ENCODE measurements at places on chromosomes 6 and 20.

- no peak for DNase-seq
Observed at GRCh38 chr20:62876902-62877816, 15.5 kb upstream of the TCFL5 start.

DNA sequence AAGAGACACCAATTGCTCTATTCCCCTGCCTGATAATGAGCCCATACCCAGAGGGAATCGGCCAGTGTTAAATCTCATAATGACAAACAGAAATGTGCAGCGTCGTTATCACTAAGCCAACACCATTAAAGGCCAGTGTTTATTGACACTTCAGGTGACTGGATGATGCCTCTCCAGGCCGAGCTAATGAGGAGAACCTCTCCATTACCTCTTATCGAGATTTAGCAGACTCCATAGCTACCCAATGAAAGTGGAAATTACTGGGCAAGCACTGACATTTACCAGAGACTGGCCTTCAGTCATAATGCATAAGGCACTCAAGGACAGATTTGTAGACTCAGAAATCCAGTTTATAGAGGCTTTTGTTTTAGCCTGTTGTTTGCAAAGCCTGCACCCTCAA, 669.5 kb downstream of the MAFB start:
- DNase-seq: no peak

GRCh38 chr6:74491844-74492374, 713.9 kb downstream of the COL12A1 start:
- no peak for DNase-seq

- no peak for DNase-seq
Observed at GRCh38 chr20:60268491-60268890, 310.3 kb downstream of the CDH26 start.

- no peak for DNase-seq
Observed at GRCh38 chr6:32581315-32582095, 8.1 kb downstream of the HLA-DRB1 start.

DNA sequence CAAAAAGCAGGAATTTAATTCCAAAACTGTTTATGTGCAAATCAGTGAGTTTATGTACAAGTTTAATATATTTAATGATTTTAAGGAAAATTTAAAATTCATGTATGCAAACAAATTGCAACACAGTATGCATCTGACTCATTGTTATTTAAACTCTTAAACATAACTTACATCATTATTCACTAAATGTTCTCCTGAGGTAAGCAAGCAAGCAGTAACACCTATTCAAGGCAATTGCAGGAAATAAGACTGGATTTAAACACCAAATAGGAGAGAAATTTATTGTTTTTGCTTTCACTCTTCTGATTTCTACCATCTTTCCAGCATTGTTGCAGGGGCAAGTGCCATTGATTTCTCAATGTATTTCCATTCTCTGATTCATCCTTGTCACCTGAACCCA, 239.5 kb downstream of the TFAP2A start:
- DNase-seq: no peak

DNA sequence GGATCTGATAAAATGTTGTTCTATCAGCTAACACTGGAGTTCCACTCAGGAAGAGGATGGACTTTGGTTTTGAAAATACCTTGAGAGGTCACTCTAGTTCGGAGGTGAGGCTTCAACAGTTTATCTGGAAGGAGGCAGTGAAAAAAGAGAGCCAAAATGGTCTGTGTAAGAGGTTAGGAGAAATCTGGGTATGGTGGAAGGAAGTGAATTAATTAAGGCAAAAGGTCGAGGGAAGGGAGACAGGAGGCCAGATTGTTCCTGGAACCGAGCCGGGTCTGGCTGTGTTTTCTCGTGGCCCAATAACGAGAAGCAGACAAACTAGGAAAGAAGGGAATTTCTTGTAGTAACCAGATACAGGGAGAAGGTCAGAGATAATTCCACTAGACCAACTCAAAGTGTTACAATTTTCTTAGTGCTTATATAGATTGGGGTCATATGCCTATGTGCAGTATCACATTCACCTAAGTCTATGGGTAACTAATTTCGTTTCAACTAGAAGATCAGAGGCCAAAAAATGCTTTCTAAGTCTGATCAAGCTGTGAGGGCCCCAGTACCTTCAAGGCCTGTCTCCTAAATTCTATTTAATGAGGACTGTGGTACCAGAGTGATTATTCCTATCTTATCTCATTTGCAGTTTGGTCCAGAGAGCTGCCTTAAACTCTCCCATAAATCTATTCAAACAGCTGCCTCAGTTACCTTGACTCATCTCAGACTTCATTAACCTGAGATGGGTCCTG, 96.0 kb upstream of the SNX9 start:
- DNase-seq: no peak

GRCh38 chr20:17714597-17714996, 14.8 kb downstream of the BANF2 start:
- no peak for DNase-seq

DNA sequence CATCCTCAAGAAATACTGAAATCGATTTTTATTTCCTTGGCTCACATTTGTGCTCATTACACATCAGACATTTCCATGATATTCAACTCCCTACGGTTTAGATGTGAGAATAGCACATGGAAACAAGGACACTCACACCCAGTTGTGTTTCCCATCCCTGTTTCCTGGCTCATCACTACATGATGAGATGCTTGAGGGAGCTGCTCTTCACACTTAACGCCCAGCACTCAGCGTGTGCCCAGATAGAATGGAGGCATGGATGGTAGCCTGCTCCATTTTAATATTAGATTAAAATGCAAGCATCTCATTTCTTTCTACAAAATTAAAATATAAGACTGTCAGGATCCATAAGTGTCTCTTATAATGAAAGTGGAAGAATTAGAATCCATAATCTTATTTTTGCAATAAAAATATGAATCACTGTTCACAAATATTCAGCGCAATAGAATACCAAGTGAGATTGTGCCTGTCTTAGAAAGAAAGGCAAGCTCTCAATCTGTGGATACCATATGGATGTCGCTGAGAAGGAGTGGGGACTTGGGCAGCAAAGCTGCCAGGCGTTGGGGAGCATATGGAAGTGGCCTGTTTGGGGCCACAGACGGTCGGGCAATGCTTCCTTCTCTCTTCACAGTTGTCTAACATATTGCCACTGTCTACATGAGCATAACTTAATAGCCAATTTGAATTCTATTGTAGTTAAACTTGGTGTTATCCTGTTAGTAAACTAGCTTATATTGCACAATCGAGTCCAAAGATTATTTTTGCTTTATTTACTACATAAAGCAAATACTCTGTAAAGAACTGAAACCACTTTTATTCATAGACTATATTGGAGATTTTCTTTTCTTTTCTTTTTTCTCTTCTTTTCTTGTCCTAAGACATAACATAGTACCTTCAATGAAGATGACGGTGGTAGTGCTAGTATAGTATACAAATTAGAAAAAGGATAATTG, 206.8 kb upstream of the QKI start:
- DNase-seq: no peak

GRCh38 chr6:9236443-9236842, 801.1 kb upstream of the SLC35B3 start:
- DNase-seq: no peak

- DNase-seq: no peak
Observed at GRCh38 chr20:31440012-31440659, at the start of gene DEFB123. TSS of gene DEFB123 (plus strand) at chr20:31440632. CDS start at chr20:31440699, 67 bp downstream.

DNA sequence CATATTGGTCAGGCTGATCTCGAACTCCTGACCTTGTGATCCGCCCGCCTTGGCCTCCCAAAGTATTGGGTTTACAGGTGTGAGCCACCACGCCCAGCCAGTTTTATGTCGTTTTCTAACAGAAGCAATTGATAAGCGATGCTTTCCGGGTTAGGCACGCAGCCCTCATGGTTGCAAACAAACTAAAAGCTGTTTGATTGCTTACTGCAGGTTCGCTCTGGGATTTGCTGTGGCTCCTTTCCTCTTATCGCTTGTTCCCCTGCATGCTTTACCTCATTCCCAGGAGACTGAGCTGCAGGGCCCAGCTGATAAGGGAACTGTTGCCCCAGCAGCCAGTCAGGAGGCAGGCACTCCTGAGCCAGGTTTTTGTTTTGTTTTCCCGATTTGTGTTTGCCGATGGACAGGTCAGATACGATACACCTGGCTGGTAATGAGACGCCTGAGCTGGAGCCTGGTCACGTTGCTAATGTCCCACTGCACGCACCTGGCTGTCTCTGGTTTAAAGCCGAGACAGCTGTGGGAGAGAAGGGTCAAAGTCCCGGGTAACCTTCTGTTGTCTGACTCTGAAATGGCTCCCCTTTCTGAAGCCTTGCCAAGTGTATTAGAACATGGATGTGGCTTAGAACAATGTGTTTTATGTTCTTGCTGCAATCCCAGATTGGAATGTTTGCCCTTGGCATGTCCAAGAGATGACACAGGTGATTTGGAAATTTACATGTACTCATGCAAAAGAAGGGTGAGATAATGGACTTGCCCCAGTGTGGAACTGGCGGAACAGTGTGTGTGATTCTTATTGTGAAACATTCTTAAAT, 19.9 kb downstream of the DSP start:
- no peak for DNase-seq

GRCh38 chr6:122751326-122751725, 28.2 kb upstream of the FABP7 start:
- DNase-seq: no peak

- DNase-seq: no peak
Observed at GRCh38 chr6:169619650-169620049, 82.2 kb downstream of the WDR27 start.

- DNase-seq: no peak
Observed at GRCh38 chr6:168179133-168179532, 100.1 kb upstream of the FRMD1 start.

DNA sequence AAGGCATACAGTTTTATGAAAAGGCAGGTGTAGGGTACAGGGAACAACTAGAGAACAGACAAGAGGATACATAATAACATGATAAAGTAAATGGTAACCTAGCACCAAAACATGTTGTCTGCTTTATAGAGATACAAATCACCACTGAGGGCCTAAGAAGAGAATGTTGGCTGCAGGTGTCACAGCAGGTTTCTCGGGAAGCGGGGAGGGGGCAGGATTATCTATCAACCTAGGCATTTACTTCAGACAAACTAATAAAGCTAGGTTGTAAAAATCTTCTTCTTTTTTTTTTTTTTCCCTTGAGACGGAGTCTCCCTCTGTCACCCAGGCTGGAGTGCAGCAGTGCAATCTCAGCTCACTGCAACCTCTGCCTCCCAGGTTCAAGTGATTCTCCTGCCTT, 22.7 kb downstream of the PIM1 start:
- DNase-seq: no peak
